ENCODE measurements at places on chromosomes 11 and 22.
A peak's percentile ranks its signal among the peaks of the same experiment; 100 is the strongest.

GRCh38 chr11:103525069-103525468 lies 415.8 kb downstream of the DYNC2H1 start:
- no peak for DNase-seq

- DNase-seq = no peak
These were observed 117.5 kb downstream of the SNX19 start for GRCh38 chr11:130798801-130799200.

- DNase-seq = no peak
These were observed 5.7 kb upstream of the HINFP start for GRCh38 chr11:119115484-119116234.

DNA sequence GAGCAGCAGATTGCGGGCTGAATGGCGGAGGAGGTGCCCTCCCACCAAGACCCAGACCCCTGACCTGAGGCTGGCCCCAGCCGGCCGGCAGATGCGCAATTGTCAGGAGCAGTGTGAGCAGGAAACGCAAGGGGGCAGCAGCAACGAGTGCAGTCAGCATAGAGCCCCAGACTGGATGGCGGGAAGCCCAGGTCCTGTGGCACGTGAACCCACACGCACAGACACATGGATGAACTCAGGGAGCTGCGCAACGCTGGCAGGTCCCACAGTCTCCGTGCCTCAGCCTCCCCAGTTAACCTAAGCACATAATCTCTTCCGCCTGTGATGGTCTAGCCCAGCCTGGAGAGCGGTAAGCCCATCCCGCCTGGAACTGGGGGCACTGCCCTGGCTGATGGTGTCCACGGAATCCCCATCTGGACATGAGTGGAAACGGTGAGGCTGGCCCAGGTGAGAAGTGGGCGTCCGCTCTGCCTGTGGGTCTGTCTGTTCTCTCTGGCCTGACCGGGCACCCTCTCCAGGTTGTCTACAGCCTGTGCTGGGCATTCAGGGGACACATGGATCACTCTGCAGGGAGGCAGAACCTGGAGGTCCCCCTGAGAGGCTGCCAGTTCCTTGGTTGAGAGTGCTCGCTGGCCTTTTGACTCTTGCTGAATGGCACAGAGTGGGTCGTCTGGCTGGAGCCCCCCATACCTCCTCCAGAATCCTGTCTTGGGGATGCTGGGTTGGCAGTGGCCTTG lies 626 bp upstream of the TBX10 start:
- peak; percentile 71 for DNase-seq

- DNase-seq = no peak
These were observed 288.5 kb downstream of the KIRREL3 start for GRCh38 chr11:126711977-126712625.
